SW480 (cell line): ENCODE measurements at places on chromosomes 16 and 17.

GRCh38 chr17:78490156-78490555, 87.0 kb downstream of the DNAH17 start:
- no peak for DNase-seq

- DNase-seq, result peak; percentile 85
Observed at GRCh38 chr16:3027983-3028715, 4.3 kb downstream of the THOC6 start.

DNA sequence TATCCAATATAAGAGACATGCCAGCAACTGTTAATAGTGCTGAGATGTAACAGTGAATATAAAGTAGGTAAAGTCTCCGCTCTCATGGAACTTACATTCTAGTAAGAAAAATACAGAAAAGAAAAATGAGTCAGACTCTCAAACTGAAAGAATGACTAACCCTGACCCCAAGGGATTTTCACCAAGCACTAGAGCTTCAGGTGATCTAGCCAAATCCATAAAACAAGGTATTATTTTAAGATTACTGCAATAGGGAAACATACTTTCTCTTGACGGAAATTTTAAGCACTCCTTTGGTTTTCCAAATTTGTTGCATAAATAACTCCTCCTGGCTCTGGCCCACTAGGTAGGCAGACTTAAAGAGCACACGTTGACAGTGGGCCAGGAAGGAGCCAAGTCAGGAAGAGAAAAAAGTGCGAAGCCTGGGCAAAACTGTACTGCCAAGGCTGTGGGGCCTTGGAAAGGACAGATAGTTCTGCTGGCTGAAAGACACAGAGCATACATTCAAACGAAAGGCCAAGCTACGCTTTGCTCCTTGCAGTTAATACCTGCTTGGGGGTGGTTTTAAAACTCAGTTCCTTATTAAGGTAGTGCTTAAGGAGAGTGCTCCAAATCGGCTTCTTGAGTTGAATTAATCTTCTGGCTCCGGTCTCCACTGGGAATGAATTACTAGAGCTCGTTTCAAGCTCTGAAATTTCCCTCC, 1.4 kb downstream of the GOT2 start:
- no peak for DNase-seq

DNA sequence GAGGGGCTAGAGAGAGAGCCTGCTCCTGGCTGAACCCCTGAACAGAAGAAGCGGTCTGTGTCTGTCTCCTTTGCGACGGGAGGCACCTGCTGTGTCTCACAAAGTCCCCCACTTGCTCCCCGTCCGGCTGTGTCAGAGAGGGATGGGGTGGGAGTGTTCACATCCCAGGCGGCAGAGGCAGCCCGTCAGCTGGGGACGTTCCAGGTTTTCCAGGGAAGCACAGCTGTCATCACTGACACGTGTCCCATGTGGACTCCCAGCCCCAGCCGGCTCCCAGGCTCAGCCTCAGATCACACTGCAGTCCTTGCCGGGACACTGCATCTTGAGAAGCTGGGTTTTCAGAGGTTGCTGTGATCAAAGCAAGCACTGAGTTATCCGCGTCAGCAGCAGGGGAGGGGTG, 1.6 kb downstream of the TELO2 start:
- DNase-seq, result no peak

- DNase-seq, result no peak
Observed at GRCh38 chr16:49096176-49096945, 185.3 kb downstream of the CBLN1 start.

- DNase-seq, result peak; percentile 70
Observed at GRCh38 chr16:76653390-76654026, 376.3 kb downstream of the CNTNAP4 start.

DNA sequence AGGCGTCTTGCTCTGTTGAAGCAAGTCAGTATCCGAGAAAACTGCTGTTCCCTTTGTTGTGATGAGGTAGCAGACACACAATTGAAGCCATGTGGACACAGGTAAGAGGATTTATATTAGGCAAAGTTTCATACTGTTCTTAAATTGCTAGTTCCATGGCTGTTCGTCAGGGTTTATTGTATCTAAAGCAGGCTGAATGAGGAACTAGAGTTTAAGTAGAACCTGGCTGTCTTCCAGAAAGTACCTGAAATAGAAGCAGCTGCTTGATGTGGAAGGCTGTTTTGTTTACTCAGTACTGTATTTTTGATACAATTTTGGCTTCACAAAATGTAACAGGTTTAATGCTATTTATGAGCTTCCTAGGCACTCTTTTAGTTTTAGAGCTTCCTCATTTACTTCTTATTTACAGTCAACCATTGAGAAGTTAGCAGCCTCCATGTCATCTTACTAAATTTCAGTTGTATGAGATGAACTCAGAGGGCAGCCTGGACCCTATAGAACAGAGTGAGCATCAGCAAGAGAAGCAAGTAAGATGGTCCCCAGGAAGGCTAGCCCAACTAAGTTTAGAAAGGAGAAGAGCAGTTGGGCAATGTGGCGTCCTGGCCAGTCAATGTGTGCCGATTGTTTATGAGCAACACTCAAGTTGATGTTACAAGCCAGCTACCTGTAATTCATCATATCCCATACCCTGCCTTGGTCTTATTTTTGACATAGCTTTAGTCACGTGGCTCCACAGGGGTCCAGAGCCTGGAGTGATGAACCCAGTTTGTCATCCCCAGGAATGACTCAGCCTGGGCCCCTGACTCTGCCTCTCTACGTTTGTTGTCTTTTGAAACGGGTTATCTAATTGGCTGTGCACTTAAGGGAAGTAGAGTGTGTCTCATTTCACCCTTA, 9.7 kb upstream of the ARL2BP start:
- DNase-seq, result no peak

GRCh38 chr16:67546761-67547422, 15.4 kb upstream of the CTCF start:
- peak; percentile 52 for DNase-seq

DNA sequence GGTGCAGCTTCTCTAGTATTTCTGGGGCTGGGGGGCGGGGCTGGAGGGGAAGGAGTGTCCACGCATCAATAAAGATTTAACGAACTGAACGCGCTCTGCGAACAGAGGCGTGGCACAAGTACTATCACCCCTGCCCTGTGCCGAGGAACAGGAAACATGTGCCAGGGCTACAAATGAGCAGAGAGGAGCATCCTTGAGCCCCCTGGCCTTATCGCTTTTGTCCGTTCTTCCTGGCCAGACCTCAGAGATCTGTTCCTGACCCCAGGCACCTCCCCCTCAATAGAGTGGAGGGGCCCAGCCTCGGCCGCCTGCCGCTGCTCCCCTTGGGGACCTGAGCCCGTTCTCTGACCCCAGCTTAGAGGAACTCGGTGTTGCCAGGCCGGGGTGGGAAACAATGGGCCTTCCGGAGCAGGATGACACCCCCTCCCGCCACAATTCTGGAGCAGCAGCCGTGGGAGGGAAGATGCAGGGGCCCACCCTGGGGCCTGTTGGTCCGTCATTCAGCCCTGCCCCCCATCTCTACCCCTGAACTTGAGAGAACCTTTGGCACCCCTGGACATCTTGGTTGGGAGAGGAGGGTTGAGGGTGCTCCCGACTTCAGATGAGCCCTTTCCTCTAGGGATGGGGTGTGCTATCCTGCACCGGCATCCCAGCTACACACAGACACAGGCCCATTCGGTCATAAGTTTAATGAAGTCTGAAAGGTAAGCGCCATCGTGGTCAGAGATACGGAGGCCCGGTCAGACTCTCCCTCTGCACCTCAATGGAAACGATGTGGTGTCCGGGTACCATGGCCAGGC, 1.1 kb downstream of the NAA38 start:
- DNase-seq, result peak; percentile 50

DNA sequence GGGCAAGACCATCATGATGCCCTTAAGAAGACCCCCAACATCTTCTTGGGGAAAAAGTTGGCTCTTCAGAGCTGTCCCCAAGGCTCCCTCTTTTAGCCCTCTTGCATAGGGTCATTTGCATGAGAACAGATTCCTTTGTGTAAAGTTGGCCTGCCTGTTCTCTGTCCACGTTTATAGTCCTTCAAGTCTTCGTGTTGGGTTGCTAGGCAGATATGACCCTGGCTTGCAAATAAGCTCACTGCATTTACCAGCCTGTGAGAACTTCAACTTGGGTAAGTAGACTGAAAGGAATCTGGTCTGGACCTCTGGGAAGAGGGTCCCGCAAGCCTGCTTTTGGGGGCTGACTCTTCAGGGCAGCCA, 2.9 kb downstream of the ARSG start:
- DNase-seq, result no peak

DNA sequence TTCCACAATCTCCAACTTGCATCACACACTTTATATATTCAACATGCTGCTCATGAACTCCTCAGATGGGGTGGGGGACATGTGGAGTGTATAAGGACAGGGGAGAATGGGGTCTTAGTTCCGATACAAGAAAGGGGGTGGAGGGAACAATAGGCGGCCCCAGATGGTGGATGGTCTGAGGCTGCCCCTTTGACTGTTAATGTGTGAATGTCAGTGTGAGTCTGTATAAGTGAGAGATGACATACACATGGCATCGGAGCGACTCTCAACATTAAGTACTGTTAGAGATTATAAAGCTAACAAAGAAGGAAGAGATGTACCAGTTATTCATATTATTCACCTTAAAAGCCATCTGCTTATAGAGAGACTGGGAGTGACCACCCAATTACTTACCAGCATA, 193.1 kb downstream of the AXIN2 start:
- DNase-seq, result no peak
